ENCODE measurements at places on chromosomes 5 and 9. TPM values are rescaled to one million over a fixed set of nuclear protein-coding genes. Genes with fewer than 3 reads are reported as not detected.

ZDHHC11 gene
- not detected for polyA plus RNA-seq

- no peak overlapping the region for H3K27ac ChIP-seq
- DNase-seq: no peak
- no peak overlapping the region for H3K4me3 ChIP-seq
- peaks cover 5% of the 10 kb centered on the region for H3K4me1 ChIP-seq
Observed at GRCh38 chr5:65769539-65769938, 47.5 kb downstream of the NLN start.

- no peaks in the 10 kb centered on the region for H3K36me3 ChIP-seq
- no peaks in the 10 kb centered on the region for H3K4me1 ChIP-seq
- H3K27ac ChIP-seq: no peak overlapping the region
- DNase-seq: no peak
- H3K4me3 ChIP-seq: no peak overlapping the region
Observed at GRCh38 chr5:4258170-4258569, 662.5 kb downstream of the IRX1 start.

- no peak for DNase-seq
- H3K27ac ChIP-seq: no peak overlapping the region
Observed at GRCh38 chr5:10109299-10109698, 140.4 kb downstream of the ATPSCKMT start.

DNA sequence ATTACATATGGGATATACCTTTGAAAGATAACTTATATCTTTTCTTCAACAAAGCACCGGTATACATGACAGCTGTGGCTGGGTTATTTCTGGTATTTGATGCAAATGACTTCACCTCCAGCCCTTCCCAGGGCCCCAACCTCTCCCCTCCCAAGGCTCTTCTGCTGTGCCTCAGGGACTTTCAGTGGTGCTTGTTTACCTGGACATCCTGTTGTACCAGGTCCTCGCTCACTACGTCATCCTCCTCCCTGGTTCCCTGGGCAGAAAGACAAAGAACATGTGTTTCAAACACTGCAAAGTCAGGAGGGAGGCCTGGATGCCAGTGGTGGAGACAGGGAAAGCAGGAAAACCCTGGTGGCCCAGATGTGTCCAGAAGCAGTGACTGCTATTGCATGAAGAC is 23.4 kb downstream of the ANXA6 start:
- H3K4me3 ChIP-seq: no peak overlapping the region
- H3K27me3 ChIP-seq: no peaks in the 10 kb centered on the region
- peaks cover 33% of the 10 kb centered on the region for H3K4me1 ChIP-seq
- H3K27ac ChIP-seq: no peak overlapping the region

DNA sequence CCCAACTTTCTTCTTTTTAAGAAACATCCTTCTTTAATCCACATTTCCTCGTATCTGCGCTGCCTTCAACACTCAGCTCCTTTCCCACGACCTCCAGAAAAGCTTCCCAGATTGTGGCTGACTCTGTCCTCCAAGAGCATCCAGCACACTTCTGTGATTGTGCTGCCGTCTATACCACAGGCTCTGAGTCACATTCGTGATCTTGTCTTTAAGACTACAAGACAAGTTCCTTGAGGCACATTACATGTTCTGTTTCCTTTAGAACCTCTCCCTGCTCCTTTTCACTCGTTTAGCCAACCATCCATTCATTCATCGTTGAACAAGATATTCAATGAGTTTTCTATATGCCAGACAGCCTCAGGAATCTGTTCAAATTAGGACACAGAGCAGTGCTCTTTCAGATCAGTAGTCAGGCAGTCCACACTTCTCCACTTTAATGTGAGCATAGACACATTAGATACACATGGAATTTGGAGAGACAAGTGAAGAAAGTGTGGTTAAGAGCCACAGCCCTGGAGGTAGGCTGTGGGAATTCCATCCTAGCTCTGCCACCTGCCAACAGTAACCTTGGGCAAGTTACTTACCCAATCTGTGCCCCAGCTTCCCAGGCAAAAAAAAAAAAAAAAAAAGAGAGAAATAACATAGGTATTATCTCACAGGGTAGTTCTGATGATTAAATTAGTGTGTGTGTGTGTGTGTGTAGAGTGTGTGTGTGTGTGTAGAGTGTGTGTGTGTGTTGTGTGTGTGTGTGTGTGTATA is 18.9 kb downstream of the WHRN start:
- H3K4me1 ChIP-seq: peaks cover 17% of the 10 kb centered on the region
- H3K4me3 ChIP-seq: no peak overlapping the region
- no peak for DNase-seq
- H3K27ac ChIP-seq: no peak overlapping the region
- H3K36me3 ChIP-seq: no peaks in the 10 kb centered on the region
- no peaks in the 10 kb centered on the region for H3K27me3 ChIP-seq

DNA sequence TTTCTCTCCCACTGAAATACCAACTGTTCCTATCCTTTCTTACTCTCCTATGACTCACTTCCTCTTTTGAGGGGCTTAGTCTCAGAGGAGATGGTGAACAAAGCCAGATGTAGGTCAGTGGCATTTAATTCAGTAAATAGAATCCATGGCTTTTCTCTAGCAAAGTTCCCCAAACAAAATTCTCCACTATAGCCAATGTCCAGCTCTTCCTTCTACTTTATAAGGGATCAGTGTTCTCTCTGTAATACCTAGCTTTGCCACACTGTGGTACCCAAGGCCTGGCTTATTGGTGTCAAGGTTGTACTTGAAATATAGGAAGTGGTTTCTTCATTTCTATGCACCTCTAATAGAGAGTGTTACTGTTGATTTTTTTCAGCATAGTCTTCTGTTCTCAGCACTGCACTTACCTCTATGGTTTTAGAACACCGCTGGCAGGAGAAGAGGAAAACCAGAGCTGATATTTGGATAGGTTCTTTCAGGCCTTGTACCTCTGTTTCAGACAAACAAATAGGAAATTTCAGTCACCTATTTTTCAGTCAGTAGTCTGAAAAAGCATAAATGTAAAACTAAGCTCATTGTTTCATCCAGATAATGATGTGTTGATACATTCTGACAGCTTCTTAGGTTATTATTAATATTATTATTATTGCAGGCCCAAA is 40.6 kb upstream of the ITGA2 start:
- no peaks in the 10 kb centered on the region for H3K36me3 ChIP-seq
- H3K27me3 ChIP-seq: peaks cover 13% of the 10 kb centered on the region
- peak; percentile 58 for DNase-seq
- H3K27ac ChIP-seq: no peak overlapping the region
- peaks cover 5% of the 10 kb centered on the region for H3K4me1 ChIP-seq
- H3K4me3 ChIP-seq: no peak overlapping the region

GRCh38 chr5:113264046-113264445 is 170.7 kb downstream of the TSSK1B start:
- H3K27ac ChIP-seq: no peak overlapping the region
- H3K4me3 ChIP-seq: no peak overlapping the region
- no peaks in the 10 kb centered on the region for H3K36me3 ChIP-seq
- H3K4me1 ChIP-seq: no peaks in the 10 kb centered on the region
- no peak for DNase-seq
- peaks cover 2% of the 10 kb centered on the region for H3K27me3 ChIP-seq
